ENCODE measurements at places on chromosomes 3 and 15.

- DNase-seq = no peak
These were observed 42.2 kb downstream of the KLHL25 start for GRCh38 chr15:85752491-85752961.

DNA sequence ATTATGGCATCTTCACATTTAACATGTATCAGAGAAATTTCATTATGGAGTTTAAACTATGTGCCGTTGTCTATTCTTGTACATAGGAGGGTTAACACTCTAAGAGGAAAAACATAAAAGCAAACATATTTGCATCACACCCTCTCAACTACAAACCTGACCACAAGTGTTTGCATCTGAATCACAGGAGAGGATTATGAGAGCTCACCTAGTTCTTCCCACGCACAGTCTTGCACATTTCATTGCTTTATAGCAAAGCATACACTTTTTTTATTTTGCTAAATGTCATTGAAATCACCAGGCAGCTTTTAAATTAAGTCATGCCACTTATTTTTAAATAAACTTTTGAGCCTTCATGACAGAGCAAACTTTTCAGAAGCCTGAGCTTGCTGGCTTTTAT lies 12.5 kb downstream of the TRAT1 start:
- DNase-seq = no peak

DNA sequence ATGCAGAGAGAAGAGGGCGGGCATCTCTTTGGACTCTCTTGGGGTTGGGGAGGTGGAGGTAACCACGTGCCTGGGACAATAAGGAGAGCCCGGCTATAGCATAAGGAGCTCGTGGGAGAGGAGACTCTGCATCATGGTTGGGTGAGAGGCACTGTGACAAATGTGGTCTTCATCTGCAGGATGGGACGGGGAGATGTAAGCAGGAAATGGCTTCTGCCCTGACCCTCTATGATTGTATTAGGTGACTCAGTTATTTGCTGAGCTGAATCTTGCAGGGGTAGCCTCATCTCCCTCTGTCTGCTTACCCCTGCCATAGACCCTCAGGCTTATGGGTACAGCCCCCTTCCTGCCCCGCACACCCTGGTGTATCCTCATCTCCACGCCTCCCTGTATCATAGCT lies 48.7 kb downstream of the CORO2B start:
- DNase-seq = no peak

DNA sequence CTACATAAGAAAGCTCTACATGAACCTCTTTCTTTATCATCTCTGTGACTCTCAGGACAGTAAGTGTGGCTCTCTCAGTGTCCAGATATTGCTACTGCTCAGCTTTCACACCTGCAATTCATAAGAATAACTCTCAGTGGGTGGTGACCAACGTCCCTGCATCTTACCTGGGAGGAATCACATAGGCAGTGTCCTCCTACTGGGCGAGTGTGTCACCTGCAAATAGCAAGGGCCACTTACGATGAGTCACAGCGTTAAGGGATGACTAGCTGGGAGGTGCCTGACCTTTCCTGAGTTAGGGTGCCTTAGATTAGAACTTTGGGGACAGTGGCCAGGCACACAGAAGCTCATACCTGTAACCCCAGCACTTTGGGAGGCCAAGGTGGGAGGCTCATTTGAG lies 90.8 kb upstream of the C3orf80 start:
- DNase-seq = no peak

GRCh38 chr3:150729682-150730360 lies 26.1 kb upstream of the ERICH6 start:
- DNase-seq = no peak

DNA sequence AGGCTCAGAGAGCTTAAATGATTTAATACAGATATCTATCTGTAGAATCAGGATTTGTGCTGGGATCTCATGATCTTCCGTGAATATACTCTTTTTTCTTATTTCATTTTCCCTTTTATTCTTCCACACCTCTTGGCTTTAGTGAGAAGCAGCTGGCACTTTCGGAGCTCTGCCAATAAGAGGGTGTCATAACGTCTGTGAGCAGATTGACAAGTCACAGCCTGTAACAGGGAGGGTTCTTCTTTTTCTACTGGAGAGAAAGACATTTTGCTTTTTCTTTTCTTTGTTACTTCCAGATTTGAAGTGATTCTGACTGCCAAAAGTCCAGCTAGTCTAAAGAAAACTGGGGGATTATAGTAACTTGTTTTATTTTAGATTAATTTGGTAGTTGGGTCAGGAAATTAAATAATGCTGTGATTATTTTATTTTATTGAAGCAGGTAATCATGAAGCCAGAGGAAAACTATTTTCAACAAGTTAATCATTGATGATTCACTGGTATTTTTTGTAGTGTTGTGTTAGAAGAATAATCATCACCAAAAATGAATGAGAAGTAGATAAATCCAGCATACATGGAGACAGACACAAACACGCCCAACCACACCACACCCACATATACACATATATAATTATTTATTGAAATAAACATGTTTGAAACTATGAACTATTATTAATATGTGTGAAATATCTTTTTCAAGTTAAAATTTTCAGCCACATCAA lies 69.8 kb downstream of the TNFAIP8L3 start:
- DNase-seq = no peak

GRCh38 chr3:111610189-111610588 lies 15.0 kb upstream of the ZBED2 start:
- DNase-seq = no peak

DNA sequence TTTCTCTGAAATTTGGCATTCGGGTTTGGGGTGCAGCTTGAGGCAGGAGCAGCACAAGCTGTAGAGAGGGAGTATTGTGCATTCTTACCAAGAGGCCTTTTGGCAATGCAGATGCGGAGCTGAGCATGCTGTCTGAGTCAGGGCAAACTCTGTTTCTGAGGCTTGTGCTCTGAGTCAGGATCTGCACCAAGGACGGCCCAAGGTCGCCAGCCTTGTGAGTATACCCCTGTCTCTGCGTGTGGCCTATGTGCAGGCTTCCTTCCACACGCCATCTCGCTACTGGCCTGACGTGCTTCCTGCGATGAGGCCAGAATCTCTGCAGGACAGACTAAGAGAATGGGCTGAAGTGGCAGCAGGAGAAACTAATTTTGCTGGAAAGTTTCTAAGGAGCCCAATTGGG lies 83.8 kb upstream of the ROPN1 start:
- no peak for DNase-seq

GRCh38 chr3:149466192-149466591 lies 8.3 kb upstream of the TM4SF4 start:
- DNase-seq = no peak

DNA sequence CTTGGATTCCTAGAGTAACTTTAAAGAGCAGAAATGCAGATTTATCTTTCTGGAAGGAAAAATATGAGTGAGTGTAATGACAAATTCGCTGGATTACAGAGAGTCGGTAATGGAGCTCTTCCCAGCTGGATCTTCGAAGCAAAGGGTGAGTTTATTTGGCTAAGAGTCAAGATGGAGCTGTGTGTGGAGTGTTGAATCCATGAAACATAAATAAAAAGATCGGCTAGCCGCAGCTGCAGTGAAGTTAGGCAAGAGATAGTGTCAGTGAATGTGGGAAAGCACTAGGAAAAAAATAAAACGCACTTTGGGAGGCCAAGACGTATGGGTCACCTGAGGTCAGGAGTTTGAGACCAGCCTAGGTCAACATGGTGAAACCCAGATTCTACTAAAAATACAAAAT lies 10.3 kb downstream of the NAALADL2 start:
- DNase-seq = no peak

- DNase-seq = no peak
These were observed 908.9 kb downstream of the TUSC7 start for GRCh38 chr3:117618462-117618861.

DNA sequence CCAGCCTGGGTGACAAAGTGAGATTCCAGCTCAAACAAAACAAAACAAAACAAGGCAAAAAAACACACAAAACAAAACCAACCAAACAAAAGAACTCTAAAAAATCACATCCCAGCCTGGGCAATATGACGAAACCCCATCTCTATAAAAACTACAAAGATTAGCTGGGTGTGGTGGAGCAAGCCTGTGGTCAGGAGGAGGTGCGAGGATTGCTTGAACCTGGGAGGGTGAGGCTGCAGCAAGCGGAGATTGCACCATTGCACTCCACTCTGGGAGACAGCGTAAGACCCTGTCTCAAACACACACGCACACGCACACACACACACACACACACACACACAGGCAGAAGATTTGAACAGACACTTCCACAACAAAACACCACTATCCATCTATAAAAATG lies 99.6 kb downstream of the SHQ1 start:
- no peak for DNase-seq

- no peak for DNase-seq
These were observed 351 bp downstream of the INSYN1 start for GRCh38 chr15:73752806-73753193.

DNA sequence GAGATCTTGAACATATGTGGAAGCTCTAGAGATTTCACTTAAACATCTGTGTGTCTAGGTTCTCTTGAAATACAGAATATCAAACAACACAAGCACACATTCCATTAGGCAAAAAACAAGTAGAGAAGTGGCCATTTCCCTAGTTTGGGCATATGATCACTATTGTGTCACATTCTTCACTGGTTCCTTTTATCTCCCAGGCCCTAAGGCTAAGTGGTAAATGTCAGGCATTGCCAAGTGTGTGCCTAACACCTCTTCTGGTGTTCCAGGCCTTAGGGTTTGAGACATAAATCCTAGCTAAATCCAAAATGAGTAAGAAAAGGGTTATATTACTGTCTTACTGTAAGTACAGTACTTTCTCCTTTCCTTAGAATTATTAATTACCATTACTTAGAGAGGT lies 880.1 kb downstream of the PDCD6IP start:
- DNase-seq = no peak

DNA sequence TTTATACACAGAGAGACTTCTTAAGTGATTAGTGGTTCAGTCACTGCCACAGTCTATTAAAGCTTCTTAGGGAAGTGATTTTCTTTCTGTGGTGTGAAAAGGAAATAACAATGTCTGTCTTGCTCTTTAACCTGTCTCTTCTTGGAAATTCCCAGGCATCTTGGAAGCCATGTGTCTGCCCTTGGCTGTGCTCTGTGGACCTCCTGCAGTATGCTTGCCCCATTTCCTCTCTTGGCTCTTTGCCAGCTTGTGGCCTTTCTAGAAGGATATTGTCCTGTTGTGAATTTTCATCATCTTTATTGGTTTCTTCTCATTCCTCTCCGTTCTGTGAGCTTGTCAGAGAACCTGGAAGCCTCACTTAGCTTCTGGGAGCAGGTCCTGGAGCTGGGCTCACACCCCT lies 338.4 kb upstream of the C2CD4B start:
- DNase-seq = no peak

DNA sequence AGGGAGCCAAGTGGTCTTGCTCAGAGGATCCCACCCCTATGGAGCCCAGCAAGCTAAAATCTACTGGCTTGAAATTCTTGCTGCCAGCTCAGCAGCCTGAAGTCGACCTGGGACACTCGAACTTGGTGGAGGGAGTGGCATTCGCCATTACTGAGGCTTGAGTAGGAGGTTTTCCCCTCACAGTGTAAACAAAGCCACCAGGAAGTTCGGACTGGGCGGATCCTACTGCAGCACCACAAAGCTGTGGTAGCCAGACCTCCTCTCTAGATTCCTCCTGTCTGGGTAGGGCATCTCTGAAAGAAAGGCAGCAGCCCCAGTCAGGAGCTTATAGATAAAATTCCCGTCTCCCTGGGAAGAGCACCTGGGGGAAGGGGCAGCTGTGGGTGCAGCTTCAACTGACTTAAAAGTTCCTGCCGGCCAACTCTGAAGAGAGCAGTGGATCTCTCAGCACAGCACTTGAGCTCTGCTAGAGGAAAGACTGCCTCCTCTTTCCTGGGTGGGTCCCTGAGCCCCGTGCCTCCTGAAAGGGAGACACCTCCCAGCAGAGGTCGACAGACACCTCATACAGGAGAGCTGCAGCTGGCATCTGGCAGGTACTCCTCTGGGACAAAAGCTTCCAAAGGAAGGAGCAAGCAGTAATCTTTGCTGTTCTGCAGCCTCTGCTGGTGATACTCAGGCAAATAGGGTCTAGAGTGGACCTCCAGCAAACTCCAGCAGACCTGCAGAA lies 576.3 kb upstream of the NECTIN3 start:
- DNase-seq = no peak

GRCh38 chr3:45205126-45205525 lies 21.0 kb downstream of the TMEM158 start:
- no peak for DNase-seq

Data from CD4-positive, alpha-beta T cell treated with Interferon gamma for 1 hour (primary cell).